ENCODE measurements at places on chromosomes 5 and 9.

GRCh38 chr9:111195766-111196165 is 134.3 kb downstream of the OR2K2 start:
- DNase-seq: no peak

DNA sequence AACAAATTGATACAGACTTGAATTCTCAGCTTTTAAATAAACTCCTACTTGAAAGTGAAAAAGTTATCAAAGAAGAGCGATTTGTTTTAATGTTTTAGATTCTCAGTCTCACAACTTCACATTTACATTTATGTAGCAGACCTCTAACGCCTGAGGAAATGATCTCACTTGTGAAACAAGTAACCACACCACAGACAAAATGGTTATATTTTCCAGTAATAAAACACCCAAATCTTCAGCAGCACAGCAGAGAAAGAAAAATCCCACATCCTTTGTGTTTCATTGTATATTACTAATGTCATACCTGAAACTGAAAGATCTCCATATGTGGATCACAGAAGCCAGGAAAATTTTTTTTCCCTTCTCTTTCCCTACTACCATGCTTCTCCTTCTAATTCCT is 29.8 kb upstream of the GZMA start:
- DNase-seq: no peak

DNA sequence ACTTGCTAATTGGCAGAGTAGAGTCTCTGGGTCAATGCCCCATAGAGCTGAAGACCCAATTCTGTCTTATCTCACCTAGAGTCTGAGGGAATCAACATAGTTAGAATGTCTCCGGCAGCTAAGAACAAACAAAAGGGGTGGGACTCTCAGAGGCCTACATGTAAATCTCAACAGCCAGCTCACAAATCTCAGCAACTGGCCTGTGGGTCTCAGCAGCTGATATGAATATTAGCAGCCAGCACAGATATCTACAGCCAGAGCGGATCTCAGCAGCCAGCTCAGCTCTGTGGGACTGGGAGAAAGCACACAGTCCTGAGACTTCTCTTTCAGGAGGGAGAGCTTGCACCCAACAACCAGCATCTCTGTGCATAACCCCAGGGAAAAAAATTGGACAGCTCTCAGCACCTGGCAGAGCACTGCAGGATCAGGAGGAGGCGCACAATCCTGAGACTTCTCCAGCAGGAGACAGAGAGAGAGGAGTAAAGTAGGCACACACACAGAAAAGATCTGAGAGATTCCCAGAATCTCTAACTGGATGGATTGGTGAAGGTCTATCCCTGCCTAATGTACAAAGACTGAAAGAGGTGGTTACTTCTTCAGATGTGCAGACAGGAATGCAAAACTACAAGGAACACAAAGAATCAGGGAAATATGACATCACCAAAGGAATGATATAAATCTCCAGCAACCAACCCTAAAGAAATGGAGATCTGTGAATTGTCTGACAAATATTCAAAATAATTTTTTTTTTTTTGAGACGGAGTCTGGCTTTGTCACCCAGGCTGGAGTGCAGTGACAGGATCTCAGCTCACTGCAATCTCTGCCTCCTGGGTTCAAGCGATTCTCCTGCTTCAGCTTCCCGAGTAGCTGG is 29.2 kb downstream of the KLF4 start:
- DNase-seq: no peak

DNA sequence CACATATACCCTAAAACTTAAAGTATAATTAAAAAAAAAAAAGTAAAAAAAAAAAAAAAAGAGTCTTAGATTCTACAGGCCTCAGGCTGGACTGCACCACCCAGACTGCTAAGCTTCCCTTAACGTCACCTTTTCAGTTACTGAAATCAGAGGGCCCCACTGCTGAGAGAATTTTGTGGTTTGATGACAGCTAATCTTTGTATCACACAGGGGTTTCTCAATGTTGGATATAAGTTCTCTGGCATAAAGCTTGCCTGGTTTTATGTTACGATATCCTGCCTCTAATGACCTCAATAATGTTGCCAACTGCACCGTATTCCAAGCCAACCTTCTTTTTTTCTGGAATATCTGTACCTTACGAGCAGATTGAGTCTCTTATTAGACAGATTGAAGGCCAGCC is 43.1 kb upstream of the C6 start:
- DNase-seq: no peak

Data from esophagus squamous epithelium (tissue), 5 donors.